GDM1 (cell line): ENCODE measurements at places on chromosomes 11 and 22.

- no peak for DNase-seq
Measured at GRCh38 chr11:77589181-77589520, 602 bp upstream of the AQP11 start.

- DNase-seq = peak; percentile 33
Measured at GRCh38 chr11:34492806-34493414, 20.7 kb downstream of the ELF5 start.

GRCh38 chr11:128777369-128778011 is 83.6 kb downstream of the FLI1 start:
- no peak for DNase-seq

GRCh38 chr22:23059284-23059948 is 10.9 kb upstream of the GNAZ start:
- DNase-seq = no peak

- DNase-seq = no peak
Measured at GRCh38 chr22:31248138-31248745, 36.1 kb downstream of the LIMK2 start.

GRCh38 chr11:100625041-100625440 is 62.0 kb upstream of the ARHGAP42 start:
- DNase-seq = no peak

DNA sequence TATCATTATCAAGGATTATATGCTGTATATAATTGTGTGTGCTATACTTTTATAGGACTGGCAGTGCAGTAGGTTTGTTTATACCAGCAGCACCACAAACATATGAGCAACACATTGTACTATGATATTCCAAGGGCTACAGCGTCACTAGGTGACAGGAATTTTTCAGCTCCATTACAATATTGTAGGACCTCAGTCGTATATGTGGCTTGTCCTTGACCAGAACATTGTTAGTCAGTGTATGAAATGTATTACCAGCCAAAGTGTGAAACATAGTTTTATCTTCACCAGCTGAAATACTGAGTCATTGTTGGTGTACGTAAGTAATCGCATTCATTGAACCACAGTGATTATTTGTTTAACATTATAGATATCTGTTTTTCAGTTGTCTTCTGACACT is 20.4 kb downstream of the JHY start:
- no peak for DNase-seq

- no peak for DNase-seq
Measured at GRCh38 chr11:119919656-119920055, 190.7 kb upstream of the NECTIN1 start.

- no peak for DNase-seq
Measured at GRCh38 chr22:49583341-49583740, 244.3 kb downstream of the BRD1 start.

- DNase-seq = no peak
Measured at GRCh38 chr22:49949914-49950292, 10.7 kb upstream of the PIM3 start.

- no peak for DNase-seq
Measured at GRCh38 chr11:33825854-33826560, 51.7 kb upstream of the FBXO3 start.

DNA sequence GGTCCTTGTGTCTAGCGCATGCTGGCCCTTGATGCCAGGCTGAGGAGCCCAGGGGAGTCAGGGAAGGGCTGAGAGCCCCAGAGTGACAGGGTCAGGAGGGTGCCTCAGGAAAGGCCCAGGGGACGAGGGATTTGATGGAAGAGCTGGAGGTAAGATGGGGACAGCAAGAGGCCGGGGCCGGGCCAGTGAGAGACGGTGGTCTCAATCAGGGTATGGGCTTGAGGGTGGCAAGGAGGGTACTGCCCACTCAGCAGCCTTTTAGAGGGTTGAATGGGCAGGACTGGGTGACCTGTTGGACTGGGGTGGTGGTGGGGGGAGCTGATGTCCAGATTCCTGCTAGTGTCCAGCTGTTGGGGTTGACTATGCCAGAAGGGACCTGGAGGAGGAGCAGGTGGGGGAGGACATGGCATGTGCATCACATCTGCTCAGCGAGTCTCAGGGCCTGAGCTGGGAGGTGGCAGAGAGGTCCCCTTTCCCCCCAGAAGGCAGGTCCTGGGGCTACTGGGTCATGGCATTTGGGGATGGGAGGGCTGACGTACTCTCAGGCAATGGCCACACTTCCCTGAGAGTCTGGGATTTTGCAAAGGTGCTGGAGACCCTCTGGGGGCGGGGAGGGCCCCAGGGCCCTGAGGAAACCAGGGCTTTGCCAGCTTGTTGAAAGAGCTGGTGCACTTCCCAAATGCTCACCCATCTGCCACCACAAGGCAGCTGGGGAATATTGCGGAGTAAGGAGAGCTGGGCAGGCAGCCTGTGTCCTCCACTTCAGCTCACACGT is 18.4 kb downstream of the MYO7A start:
- no peak for DNase-seq

- DNase-seq = no peak
Measured at GRCh38 chr11:12696911-12697581, 22.8 kb downstream of the TEAD1 start.

GRCh38 chr11:58561394-58562098 is 14.1 kb downstream of the LPXN start:
- DNase-seq = no peak

- DNase-seq = no peak
Measured at GRCh38 chr22:45112136-45112879, 51.4 kb upstream of the NUP50 start.

DNA sequence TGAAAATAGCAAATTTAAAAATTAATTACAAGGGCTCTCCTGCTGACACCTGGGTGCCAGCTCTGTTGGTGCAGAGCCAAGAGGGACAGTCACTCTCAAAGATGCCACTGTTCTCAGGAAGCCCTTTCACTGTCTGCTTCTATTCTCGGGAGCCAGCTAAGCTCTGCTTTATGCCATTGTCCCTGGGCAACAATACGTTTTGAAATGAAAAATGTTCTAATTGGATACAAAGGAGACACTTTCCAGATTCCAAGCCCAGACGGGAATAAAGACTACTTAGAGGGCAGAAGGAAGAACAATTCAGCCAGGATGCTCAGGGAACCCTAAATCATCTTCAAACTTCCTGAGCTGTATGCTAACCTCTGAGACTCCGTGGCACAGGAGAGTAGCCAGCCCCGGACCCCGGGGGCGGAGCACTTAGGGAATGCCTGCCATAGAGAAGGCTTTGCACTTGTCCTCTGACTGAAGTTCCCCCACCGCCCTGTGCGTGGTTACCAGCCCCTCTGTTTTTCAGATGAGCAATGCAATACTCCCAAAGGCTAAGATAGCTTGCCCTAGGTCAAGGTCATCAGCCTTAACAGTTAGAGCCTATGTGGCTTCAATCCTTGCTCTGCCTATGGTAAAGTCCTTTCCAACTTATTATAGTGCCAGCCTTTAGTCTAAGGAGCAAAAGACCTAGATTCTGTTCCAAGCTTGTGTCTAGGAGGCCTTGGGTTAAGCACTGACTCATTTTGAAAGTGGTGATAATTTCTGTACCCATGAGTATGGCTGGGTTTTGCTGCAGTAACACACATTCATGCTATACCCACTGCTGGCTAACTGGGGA is 150.9 kb downstream of the CACNA1I start:
- DNase-seq = no peak

- no peak for DNase-seq
Measured at GRCh38 chr22:49373801-49374226, 453.9 kb downstream of the BRD1 start.

DNA sequence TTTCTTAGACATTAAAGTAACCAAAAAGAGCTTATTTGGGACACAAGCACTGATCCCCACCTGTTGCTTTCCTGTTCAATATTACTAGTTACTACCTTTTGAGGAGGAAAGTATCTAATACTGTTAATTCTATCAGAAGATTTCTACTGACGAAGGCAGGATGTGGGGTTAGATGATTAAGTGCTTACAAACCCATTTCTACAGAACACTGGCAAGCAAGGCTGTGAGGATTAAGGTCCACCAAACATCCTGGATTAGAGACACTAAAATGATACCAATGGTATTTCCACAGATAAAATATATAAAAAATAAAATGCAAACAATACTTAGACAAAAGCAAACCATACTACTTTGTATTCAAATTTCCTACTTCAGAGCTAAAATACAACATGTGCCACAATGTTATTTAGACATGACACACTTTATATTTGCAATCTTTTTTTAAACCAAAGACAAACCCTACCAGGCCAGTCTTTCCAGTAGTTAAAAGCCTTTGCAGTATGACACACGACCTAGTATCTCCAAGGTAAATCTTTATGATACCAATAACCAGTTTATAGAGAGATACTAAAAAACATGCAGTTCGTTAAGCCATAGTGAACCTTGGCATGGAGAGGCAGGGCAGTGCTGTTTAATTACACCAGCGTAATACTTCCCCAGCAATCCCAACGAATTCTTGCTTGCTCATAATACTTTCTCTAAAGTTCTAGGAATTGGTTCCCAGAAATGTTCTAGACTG is 71.2 kb upstream of the TP53AIP1 start:
- DNase-seq = no peak

GRCh38 chr11:35066783-35067423 is 72.1 kb upstream of the CD44 start:
- DNase-seq = no peak

- no peak for DNase-seq
Measured at GRCh38 chr11:108500721-108501120, 2.5 kb upstream of the POGLUT3 start.

DNA sequence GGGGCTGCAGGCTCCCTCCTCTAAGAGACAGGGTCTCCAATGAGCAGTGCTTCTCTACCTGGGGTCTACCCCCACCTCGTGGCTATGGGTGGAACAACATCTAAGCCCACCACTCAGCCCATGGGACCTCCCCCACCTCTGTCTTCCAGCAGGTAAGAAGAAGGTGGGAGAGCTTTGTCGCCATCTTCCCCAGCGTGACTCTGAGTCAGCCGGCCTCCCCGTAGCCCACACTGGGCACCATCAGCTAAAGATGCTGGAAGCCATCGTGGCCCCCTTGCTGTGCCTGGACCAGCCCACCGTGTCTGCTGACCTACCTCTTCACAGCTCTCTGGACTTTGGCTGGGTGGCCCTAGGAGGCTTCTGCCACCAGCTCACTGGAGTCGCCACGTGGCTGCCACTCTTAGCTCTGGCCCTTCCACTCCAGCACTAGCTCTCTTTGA is 944 bp downstream of the C11orf86 start:
- no peak for DNase-seq

- DNase-seq = no peak
Measured at GRCh38 chr11:2316169-2316962, 14.6 kb downstream of the TSPAN32 start.
